ENCODE measurements at places on chromosomes 2 and 18. TPM values are rescaled to one million over a fixed set of nuclear protein-coding genes. Genes with fewer than 3 reads are reported as not detected.

Gene GPR45
- total RNA-seq, result not detected

GRCh38 chr2:105621038-105621437, 123.7 kb upstream of the NCK2 start:
- DNase-seq, result no peak

DNA sequence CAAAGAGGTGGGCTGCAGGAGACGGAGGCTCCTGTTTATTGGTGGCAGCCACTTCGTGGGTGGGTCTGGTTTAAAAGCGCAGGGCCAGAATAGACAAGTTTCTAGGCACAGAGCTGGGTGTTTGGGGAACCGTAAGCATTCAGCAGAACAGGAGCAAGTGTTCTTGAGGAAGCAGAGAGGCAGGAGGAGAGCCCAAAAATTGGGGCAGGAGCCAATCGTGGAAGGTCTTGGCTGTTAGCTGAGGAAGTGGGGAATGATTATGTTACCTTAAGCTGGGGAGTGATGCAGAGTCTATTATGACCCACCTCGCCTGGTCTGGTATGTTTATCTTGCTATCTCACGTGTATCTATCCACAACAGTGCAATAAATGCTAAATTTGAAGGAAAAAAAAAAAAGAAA, 64.3 kb upstream of the ATL2 start:
- no peak for DNase-seq

- DNase-seq, result no peak
These were observed 964 bp upstream of the GALNT3 start for GRCh38 chr2:165795011-165795410.

Gene POU3F3
- not detected for total RNA-seq

DNA sequence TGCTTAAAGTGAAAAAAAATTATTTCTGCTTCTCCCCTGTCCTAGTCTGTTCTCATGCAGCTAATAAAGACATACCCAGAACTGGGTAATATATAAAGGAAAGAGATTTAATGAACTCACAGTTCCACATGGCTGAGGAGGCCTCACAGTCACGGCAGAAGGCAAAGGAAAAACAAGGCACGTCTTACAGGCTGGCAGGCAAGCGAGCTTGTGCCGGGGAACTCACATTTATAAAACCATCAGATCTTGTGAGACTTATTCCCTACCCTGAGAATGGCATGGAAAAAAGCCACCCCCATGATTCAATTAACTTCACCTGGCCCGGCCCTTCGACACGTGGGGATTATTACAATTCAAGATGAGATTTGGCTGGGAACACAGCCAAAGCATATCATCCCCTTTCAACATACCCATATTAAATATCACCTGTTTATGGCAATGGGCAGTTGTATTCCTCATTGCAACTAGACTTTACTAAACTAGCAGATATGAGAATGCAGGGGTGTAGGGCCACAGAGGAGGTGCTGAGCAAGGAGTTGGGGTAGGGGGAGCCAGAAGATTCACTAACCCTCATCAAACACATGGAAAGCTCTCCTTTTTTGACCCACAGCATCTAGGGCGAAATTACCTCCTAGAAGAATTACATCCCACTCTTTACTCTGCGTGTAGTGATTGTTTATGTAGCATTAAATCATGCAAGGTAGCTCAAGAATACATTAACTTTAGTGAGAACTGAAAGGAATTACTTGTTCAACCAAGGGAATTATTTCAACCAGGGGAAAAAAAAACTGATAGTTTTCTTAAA, 183.3 kb upstream of the DOK6 start:
- DNase-seq, result no peak

Gene TMEM17
- total RNA-seq, result 0.58 TPM

Gene BIN1
- 2.8 TPM for total RNA-seq

GRCh38 chr2:59677158-59677557, 876.3 kb downstream of the BCL11A start:
- no peak for DNase-seq

- peak; percentile 55 for DNase-seq
These were observed 769 bp downstream of the ATF2 start for GRCh38 chr2:175167076-175167791.

Gene RAPGEF4
- not detected for total RNA-seq

DNA sequence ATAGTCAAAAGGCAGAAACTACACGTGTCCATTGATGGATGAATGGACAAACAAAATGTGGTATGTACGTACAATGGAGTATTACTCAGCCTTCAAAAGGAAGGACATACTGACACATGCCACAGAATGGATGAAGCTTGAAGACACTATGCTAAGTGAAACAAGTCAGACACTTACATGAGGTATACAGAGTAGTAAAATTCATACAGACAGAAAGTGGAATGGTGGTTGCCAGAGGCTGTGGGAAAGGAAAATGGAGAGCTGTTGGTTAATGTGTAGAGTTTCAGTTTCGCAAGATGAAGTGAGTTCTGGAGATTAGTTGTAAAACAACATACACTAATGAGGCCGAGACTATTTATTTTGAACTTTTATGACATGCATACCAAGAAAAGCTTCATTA, 67.4 kb upstream of the EPB41L3 start:
- DNase-seq, result no peak

GRCh38 chr2:235568431-235568830, 74.6 kb downstream of the AGAP1 start:
- no peak for DNase-seq

DNA sequence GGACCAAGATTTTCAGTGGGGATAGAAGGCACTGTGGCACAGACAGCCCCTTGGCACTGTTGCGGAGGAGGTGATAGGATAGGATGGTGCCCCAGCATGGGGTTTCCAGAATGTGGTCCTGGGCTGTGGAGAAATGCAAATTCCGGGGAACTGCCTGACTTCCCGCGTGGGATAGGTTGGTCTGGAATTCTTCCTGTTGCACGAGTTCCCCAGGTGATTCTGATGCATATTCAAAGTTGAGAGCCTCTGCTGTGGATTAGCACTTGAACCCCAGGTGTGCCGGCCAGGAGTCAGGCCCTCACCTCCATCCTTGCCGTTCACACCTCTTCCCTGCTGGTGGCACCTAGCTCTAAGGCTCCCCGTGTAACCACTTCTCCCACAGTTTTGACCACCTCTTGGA, 15.5 kb downstream of the NCK2 start:
- DNase-seq, result no peak

DNA sequence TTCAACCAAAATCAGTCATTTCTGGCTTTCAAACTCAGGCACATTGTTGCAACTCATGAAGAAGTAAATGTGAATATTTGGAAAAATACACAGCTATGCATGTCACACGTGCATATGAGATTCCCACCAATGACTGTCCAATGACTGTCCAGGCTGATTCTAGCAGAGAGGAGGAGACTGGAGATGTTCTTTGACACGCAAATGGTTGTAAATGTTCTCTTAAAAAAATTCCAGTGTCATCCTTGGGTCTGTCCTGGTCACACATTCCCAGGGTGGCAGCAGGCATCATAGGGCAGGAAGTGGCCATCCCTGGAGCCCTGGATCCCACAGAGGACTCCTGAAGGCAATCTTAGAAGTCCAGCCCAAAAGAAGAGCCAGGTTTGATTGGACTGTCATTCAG, 40.9 kb downstream of the TWIST2 start:
- no peak for DNase-seq

Gene DSG1
- total RNA-seq, result 0.09 TPM

Gene ALPG
- not detected for total RNA-seq

- no peak for DNase-seq
These were observed 113.8 kb downstream of the ATL2 start for GRCh38 chr2:38263293-38263692.

Gene CIB4
- total RNA-seq, result not detected

GRCh38 chr2:164023896-164024295, 288.1 kb upstream of the FIGN start:
- DNase-seq, result no peak

Gene FAM237A
- not detected for total RNA-seq

Gene SLC23A3
- 0.64 TPM for total RNA-seq

GRCh38 chr18:23229472-23229871, 94.2 kb downstream of the CABLES1 start:
- DNase-seq, result no peak

Gene DQX1
- 0.38 TPM for total RNA-seq

DNA sequence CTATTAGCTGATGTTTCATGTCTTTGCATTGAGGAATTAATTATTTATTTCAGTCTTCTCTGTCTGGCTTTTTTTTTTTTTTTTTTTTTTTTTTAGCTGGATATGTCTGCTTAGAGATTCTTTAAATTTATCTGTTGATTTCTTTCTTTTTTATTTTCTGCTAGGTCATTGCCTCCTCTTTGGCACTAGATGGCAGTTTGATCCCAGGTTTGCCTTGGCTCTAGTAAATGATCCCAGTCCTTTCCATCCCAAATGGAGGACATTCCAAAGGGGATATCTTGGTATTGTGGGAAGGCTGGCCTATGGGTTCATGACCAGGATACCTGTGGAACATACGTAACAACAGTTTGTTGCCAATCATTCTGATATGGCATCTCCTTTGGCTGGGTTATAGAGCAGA, 339.5 kb upstream of the GCFC2 start:
- DNase-seq, result no peak

Gene COL6A3
- 4.1 TPM for total RNA-seq

Gene SERPINB11
- not detected for total RNA-seq

Gene POTEJ
- total RNA-seq, result not detected

DNA sequence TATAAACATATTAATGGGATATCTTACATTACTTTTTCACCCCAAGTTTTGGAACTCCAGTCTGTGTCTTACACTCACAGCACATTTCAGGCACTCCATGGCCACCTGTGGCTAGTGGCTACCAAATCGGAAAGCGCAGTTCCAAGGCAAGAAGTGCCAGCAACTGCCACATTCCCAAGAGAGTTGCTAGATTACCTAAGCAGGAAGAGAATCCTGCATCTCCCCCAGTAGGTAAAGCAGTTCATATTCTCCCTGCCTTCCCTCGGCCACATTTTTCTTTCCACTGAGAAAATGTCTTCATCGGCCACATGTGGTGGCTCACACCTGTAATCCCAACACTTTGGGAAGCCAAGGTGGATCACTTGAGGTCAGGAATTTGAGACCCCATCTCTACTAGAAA, 62.8 kb downstream of the MEX3C start:
- no peak for DNase-seq

- DNase-seq, result no peak
These were observed 304.0 kb downstream of the ARHGAP15 start for GRCh38 chr2:143433251-143433650.

Data from K562 (cell line).